ENCODE measurements at places on chromosomes 1 and 21. TPM values are rescaled to one million over a fixed set of nuclear protein-coding genes. Genes with fewer than 3 reads are reported as not detected.

The OR13G1 gene
- total RNA-seq, result not detected

The TDRD5 gene
- total RNA-seq, result not detected

The ACTN2 gene
- total RNA-seq, result not detected

The SHE gene
- total RNA-seq, result 0.07 TPM

The ADGRL2 gene
- not detected for total RNA-seq

- H3K27ac ChIP-seq, result no peak overlapping the region
- H3K27me3 ChIP-seq, result no peaks in the 10 kb centered on the region
- H3K36me3 ChIP-seq, result no peaks in the 10 kb centered on the region
- no peak overlapping the region for H3K4me3 ChIP-seq
- peaks cover 2% of the 10 kb centered on the region for H3K4me1 ChIP-seq
- no peak for DNase-seq
Measured at GRCh38 chr1:210405316-210405715, 76.6 kb downstream of the HHAT start.

DNA sequence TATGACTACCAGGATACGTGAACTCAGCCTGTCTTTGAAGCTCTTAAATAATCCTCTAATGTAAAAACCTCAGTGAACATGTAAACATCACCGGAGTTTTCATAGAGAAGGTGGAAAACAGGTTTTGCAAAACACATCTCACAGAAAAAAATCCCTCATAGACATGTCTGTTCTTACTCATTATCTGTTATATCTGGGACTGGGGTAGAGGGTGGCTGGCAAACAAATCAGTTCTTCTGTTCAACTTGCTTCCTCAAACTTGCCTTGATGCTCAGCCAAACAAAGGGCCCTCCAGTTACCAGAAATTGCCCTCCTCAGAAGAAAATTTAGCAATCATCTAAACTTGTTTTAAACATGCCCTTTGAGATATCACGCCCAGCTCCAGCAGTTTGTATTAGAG lies 66.1 kb upstream of the CXADR start:
- no peak for DNase-seq
- H3K4me3 ChIP-seq, result no peak overlapping the region
- no peak overlapping the region for H3K27ac ChIP-seq
- H3K36me3 ChIP-seq, result no peaks in the 10 kb centered on the region

- no peaks in the 10 kb centered on the region for H3K27me3 ChIP-seq
- no peaks in the 10 kb centered on the region for H3K36me3 ChIP-seq
- DNase-seq, result no peak
- no peak overlapping the region for H3K4me3 ChIP-seq
- H3K4me1 ChIP-seq, result no peaks in the 10 kb centered on the region
- no peak overlapping the region for H3K27ac ChIP-seq
Measured at GRCh38 chr1:13809461-13810159, 109.6 kb downstream of the PRDM2 start.

- no peak for DNase-seq
- no peak overlapping the region for H3K4me3 ChIP-seq
- no peaks in the 10 kb centered on the region for H3K27me3 ChIP-seq
- H3K4me1 ChIP-seq, result no peaks in the 10 kb centered on the region
- no peaks in the 10 kb centered on the region for H3K36me3 ChIP-seq
Measured at GRCh38 chr1:169288011-169288414, 79.6 kb downstream of the NME7 start.

- no peak overlapping the region for H3K4me3 ChIP-seq
- H3K36me3 ChIP-seq, result no peaks in the 10 kb centered on the region
- H3K27me3 ChIP-seq, result peaks cover 13% of the 10 kb centered on the region
- no peak overlapping the region for H3K27ac ChIP-seq
- DNase-seq, result no peak
- no peaks in the 10 kb centered on the region for H3K4me1 ChIP-seq
Measured at GRCh38 chr1:9167638-9168037, 38.7 kb upstream of the GPR157 start.

DNA sequence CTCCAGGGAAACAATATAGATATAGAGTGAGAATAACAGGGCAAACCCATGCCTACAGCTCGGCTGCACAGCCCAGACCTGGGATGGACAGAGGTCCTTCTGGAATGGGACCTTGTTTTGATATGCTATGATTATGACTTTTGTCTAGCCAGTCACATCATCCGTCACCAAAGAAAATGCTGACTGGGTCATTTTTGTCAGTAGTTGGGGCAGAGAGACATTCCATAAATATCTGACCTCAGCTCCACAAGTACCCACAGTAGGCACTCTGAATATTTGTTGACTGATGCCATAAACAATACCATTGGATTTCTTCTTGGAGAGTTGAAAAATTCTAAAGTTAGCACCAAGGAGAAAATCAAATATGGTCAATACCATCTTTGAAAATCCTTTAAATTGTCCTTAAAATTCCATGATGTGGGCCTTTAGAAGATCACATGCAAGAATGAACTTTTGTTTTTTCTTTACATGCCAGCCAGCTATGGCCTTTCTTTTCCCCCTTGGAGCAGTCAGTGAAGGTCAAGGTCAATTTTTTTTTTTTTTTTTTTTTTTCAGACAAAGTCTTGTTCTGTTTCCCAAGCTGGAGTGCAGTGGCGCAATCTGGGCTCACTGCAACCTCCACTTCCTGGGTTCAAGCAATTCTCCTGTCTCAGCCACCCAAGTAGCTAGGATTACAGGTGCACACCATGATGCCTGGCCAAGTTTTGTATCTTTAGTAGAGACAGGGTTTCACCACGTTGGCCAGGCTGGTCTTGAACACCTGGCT lies 7.3 kb downstream of the TMCO4 start:
- no peak overlapping the region for H3K4me3 ChIP-seq
- no peak for DNase-seq
- no peak overlapping the region for H3K27ac ChIP-seq
- no peaks in the 10 kb centered on the region for H3K27me3 ChIP-seq

GRCh38 chr1:61781151-61781550 lies 38.9 kb downstream of the PATJ start:
- peaks cover 37% of the 10 kb centered on the region for H3K4me1 ChIP-seq
- H3K4me3 ChIP-seq, result no peak overlapping the region
- H3K36me3 ChIP-seq, result no peaks in the 10 kb centered on the region
- H3K27me3 ChIP-seq, result no peaks in the 10 kb centered on the region

DNA sequence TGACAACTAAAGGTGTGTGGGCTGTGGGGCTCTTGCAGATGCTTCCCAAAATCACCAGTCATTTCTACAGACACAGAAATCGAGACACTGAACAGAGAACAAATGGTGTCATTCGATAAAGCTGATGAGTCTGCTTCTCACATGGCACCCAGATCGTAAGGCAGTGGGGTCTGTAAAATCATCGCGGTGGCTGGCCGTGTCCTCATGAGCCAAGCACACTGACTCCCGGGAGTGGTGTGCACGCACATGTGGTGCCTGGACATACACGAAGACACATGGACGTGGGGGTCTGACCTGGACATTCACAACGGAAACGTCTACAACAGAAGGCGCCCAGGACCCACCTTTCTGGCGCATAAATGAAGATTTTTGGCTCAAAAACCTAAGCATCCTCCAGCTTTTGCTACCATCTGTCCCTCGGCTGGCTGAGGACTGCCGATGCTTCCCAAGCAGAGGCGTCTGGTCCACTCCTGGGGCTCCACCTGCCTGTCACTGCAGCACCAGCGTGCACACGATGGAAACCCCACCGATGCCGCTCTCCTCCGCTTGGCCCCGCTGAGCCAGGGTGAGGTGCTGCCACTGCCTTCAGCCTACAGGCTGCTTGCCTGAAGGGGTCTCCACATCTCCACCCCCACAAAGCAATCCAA lies 6.8 kb downstream of the SMIM1 start:
- DNase-seq, result no peak
- no peaks in the 10 kb centered on the region for H3K4me1 ChIP-seq
- H3K36me3 ChIP-seq, result peaks cover 15% of the 10 kb centered on the region
- no peak overlapping the region for H3K27ac ChIP-seq
- no peaks in the 10 kb centered on the region for H3K27me3 ChIP-seq
- H3K4me3 ChIP-seq, result no peak overlapping the region
